ENCODE measurements at places on chromosomes 2 and 18.

GRCh38 chr2:47708801-47709499 lies 74.0 kb upstream of the MSH6 start:
- DNase-seq: no peak

DNA sequence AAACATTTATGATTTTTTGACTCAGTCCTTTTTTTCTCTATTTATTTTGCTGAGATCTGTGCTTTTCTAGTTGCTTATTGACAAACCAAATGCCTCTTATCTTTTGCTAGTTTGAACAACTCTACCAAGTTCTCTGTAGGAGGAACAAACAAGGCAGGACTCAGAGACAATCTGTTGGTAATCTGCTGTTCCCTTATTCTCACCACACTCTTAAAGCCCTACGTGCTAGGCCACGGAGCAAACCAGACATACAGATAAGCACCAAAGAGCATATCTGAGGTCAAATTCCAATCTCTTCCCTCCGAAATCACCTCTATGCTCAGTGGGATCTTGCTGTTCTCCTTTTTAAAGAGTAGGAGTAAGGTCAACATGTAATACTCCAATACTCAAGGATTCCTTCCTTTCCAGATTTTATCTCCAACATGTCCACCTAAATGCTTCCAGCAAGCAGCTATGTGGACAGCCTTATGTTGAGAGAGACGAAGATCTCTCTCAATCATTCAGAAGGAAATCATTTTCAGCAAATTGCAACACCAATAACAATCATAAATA lies 18.4 kb downstream of the FN1 start:
- DNase-seq: no peak

DNA sequence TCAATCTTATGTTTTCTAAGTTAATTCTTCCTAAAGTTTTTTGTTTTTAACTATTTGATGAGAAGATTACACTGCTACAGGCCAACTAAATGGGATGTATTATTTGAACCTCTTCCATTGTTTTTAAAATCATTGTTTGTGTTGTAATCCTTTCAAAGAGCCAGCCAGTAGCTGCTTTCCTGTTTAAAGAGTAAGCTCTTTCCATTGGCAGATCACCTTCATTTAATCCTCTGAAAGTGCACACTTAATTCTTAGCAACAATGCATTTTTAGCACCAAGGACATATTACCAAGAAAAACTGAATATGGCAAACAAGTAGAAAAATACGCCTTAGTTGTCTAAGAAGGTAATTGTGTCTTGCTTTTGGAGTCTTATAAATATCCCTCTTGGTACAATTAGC lies 54.0 kb downstream of the MEIS1 start:
- DNase-seq: no peak

DNA sequence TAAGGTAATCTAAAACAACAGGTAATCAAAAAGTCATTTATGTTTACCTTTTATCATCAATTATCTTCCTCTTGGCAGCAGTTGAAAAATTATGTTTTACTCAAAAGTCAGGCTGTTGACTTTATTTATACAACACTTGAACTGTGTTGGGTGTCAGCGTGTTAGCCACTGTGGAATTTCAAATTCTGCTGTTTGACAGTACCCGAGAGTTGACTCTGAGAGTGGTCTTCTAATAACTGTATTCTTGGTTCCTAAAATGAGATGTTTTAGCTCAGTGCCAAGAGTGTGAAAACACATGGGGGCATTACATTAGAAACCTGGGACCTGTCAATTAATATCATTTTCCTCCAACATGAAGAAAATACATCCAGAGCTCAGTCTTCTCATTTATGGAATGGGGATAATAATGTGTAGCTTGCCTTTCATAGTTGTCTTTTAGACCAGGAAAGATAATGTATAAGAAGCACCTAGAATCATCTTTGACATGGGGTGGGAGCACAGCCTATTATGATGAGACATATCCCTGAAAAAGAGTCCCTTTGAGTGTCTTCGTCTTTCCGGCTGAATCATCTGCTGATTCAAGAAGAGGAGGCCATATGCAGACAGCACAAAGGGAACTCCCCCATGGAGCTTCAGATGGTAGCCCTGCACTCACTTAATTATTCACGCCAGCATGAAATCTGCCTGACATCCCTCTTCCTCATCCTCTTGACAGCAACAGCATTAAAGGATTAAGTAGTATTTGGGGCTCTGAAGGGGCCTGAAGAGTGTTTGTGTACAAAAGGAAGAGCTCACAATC lies 89.1 kb downstream of the AFF3 start:
- no peak for DNase-seq

- DNase-seq: no peak
Observed at GRCh38 chr2:176079831-176080539, 3.8 kb downstream of the EVX2 start.

GRCh38 chr18:5415665-5416064 lies 120.1 kb upstream of the ZBTB14 start:
- DNase-seq: no peak

- no peak for DNase-seq
Observed at GRCh38 chr2:73964223-73964622, 20.5 kb upstream of the TET3 start.

- DNase-seq: no peak
Observed at GRCh38 chr2:222447131-222447530, 22.8 kb downstream of the SGPP2 start.

- DNase-seq: no peak
Observed at GRCh38 chr2:10883801-10884478, 27.8 kb upstream of the KCNF1 start.

DNA sequence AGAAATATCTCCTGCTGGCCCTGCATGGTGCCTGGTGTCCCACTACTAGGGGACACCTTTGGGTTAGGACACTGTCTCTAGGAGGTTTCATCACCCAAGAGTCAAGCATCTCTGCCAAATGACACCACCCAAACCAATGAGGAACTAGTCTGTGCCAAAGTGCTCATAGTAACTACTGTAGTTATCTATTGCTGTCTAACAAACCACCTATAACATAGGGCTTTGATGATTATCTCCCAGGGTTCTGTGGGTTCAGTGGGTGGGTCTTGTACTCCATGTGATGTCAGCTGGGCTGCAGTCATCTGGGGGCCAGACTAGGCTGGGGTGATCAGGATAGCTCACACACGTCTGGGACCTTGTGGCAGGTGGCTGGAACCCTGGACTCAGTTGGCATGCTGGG lies 59.8 kb downstream of the EPAS1 start:
- DNase-seq: no peak

GRCh38 chr2:17857021-17857420 lies 21.4 kb upstream of the KCNS3 start:
- no peak for DNase-seq

DNA sequence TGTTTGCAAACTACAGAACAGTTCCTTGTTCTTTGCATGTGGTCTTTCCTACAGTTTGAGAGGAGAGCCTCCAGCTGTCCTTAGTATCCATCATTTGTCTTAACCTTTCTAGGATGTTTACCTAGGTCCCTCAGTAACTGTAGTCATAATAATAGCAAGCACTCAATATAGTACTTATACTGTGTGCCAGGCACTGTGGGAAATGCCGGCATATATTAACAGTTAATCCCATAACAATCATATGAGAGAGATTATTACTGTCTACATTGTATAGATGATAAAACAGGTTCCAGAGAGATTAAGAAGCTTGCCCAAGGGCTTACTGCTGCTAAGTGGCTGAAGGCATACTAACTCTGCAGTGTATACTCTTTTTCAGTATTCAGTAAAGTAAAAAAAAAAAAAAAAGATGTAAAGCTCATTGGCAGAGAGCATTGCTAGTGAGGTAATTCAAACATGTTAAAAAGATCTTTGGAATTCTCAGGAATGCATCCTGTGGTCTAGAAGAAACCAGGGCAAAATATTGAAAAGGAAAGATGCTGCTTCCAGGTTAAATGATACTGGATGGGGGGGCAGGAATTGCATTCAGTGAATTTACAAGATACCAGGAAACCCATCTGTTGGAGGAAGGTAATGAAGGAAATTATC lies 72.3 kb downstream of the SPTBN1 start:
- no peak for DNase-seq

GRCh38 chr2:235601960-235602704 lies 108.3 kb downstream of the AGAP1 start:
- no peak for DNase-seq

DNA sequence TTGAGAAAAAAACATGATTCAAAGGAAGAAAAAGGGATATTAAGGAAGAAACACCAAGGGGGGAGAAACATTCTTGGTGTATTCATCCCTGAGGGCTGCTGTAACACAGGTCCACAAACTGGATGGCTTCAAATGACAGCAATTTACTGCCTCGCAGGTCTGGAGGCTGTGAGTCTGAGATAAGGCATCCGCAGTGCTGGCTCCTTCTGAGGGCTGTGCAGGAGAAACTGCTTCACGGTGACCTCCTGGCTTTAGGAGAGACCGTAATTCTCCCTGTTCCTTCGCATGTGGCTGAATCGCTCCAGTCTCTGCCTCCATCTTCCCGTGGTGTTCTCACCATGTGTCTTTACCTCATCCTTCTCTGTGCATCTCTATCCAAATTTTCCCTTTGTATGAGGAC lies 490.7 kb downstream of the EIPR1 start:
- DNase-seq: no peak

DNA sequence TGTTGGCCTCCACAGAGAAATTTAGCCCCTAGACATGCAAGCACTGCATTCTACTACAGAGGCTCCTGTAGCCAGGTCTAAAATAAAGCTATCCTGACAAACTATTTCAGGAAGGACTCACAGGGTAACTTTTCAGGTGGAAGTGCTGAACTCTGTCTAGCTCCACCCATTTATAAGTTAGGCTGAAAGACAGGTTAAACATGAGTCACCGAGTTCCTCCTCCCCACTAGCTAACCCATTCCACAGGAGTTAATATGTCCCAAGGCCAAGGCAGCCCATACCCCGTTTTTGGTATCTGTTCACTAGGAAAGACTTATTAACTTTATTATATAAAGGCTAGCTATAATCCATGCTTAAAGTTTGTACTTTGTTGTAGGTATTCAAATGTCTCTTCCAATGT lies 3.5 kb downstream of the CWC22 start:
- no peak for DNase-seq

GRCh38 chr2:56297671-56298070 lies 113.9 kb downstream of the CCDC85A start:
- no peak for DNase-seq

DNA sequence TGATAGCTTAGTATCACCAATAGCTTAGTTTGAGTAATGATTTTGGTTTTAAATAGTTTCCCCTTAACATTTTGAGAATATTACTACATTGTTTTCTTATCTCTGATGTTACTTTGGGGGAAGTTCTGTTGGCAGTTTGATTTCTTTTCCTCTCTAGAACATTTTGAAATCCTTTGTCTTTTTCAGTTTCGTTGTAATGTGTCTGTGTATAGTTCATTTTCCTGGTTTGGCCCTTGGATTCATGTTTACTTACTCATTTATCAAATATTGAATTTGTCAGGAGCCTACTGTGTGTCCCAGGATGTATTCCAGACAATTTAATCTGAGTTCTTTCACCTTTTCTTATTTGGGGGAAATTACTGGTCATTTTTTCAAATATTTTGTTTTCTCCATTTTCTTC lies 16.7 kb downstream of the ANKRD12 start:
- no peak for DNase-seq

- no peak for DNase-seq
Observed at GRCh38 chr2:16386031-16386430, 279.6 kb downstream of the CYRIA start.

GRCh38 chr18:22899421-22899820 lies 33.7 kb upstream of the RBBP8 start:
- DNase-seq: no peak

DNA sequence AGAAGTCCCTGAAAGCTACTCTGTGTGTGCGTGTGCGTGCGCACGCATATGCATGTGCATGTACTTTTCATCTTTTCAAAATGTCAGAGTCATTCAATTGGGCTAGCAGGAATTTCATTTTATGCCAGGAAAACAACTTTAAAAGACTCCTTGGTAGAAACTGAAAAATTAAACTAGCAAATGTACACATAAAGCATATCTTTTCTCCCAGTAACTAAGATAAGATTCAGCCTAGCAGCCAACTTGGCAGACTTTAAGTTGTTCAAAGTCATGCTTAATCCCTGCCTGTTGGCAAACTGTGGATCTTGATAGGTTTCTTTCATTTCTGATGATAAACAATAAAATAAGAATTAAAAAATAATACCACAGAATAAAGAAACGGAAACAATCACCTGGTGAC lies 1129.1 kb downstream of the LRP1B start:
- DNase-seq: no peak

GRCh38 chr2:43358410-43359201 lies 132.2 kb upstream of the ZFP36L2 start:
- DNase-seq: no peak

GRCh38 chr18:79643054-79643984 lies 36.3 kb upstream of the CTDP1 start:
- DNase-seq: no peak

GRCh38 chr2:13260402-13260801 lies 543.7 kb downstream of the TRIB2 start:
- DNase-seq: no peak

DNA sequence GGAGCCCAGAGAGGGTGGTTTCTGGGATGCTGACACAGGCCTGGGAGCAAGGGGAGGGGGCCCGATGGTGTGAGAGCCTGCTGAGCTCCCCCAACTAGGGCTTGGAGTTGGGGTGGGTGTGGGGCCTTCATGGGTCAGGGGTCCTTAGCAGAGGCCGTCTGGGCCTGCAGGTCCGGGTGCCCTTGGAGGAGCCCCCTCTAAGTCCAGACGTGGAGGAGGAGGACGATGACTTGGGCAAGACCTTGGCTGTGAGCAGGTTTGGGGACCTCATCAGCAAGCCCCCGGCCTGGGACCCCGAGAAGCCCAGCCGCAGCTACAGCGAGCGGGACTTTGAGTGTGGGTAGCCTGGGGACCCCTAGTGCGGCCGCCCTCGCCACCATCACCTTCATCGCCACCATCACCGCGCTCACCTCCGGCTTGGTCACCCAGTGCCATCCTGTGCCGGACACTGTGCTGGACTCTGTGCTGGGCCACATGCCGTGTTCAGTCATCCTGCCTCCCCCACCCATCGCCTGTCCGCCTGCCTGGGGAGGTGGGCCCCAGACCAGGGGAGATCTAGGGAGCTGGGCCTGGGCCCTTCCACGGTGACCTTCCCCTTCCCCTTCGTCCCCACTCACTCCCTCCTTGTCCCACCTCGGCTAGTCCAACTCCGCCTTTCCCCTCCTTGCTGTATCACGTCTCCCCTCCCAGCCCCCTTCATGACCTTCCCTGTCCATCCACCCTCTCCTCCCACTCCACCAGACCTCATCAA lies 980 bp downstream of the SLC4A3 start:
- DNase-seq: no peak

- no peak for DNase-seq
Observed at GRCh38 chr2:81894451-81894990, 1590.0 kb upstream of the LRRTM1 start.
